Nucleus accumbens (tissue), 56 donors: ENCODE measurements at places on chromosomes 11 and 22.

- DNase-seq = no peak
Measured at GRCh38 chr22:42425989-42426355, 6.2 kb downstream of the NFAM1 start.

DNA sequence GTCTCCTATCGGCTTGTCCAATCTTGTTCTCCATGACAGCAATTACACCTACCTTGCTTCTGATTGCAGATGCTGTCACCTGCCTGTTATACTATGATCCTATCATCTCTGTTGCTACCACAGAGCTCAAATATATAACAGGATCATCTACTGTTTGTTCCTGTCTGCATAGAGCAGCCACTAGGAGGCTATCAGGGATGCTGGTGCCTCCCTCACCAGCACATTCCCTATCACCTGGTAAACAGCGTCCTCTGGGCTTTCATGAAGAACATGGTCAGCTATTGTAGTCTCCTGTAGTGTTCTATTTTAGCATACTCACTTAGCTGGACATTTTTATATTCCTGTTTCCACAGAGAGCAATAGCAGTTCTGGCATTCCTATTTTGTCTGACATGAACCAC lies 87.8 kb upstream of the FAT3 start:
- DNase-seq = no peak

- no peak for DNase-seq
Measured at GRCh38 chr22:49502126-49502826, 325.4 kb downstream of the BRD1 start.

DNA sequence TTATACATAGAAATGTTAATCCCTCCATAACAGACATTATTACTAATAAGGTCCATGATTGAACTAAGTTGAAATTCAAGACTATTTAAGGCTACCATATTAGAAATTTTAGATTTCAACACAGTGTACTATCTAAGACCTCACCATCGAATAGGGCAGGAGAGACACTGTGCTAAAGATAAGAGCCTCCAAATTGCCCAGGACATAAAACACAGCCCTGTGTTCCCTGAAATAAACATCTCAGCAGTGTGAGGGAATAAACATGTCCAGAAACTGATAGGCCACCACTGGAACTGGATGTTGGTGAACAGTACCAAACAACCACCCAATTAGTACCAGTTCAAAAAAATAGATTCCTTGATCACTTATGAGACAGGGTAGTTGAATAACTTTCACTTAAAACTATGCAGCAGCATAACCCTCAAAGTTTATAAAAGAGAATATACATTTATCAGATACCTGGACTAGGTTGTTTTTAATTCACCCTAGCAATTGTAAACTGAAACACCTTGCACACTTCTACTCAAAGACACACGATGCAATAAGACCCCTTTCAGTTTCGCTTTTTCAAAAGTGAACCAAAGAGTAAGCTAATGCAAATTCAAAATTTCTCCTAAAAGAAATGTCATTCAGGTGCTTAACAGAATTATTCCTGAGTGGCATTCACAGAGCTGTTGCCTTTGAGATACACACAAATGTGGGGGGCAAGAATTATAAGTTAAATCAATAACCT lies 34.3 kb downstream of the USP28 start:
- no peak for DNase-seq

GRCh38 chr11:70860888-70861287 lies 391.5 kb downstream of the SHANK2 start:
- no peak for DNase-seq

DNA sequence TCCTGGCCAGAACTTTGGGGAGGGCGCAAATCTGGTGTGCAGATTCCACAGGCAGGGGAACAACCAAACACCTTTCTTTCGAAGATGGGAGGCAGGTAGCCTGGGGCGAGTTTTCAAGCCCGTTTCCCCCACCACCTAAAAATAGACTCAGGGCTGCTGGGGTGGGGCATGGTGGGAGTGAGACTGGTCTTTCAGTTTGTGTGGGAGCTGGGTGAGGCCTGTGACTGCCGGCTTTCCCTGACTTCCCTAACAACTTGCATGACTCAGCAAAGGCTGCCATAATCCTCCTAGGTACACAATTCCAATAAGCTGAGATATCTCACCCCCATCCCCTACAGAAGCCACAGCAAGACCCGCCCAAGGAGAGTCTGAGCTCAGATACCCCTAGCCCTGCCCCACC lies 4.3 kb upstream of the OR5B12 start:
- no peak for DNase-seq

- DNase-seq = no peak
Measured at GRCh38 chr11:19241260-19242178, 774 bp upstream of the E2F8 start.

- DNase-seq = no peak
Measured at GRCh38 chr22:31271485-31271884, 20.8 kb downstream of the PIK3IP1 start.

DNA sequence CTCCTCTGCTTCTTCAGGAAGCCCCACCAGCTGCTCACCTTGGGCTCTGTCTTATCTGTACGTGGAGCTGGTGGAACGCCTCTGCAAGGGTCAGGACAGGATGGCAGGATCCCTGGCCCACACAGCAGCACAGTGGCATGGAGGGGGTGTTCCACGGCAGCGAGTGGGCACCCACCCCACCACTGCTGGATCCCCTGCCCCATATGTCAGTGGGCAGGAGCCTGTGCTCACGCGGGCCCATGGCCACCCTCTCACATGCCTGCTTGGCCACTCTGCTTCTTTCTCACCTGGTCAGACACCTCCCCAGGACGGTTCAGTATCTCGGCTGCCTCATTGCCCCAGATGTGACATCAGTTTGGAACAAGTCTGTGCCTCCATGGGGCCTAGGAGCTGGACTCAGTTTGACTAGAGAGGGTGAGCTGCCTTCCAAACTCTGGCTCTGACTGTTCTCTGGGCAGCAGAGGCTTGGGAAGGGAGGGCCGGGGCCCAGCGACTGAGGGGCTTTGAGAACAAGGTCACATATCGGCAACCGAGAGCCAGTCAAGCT lies 98.1 kb upstream of the LMO1 start:
- no peak for DNase-seq

DNA sequence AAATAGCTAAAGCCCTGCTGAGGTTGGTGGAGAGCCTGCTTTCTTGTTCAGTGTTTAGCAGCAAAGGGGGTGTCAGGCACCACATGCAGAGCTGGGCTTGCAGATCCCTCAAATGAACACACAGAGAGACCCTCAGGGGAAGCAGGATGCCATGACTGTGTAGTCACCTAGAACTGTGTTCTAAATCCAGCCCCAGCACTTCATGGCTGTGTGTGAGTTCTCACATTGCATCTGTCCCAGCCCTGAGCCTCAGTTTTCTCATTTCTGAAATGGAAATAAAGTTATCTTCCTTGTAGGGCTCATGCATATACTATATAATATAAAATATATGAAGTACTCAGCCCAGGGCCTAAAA lies 47.1 kb downstream of the CWC15 start:
- no peak for DNase-seq

- peak; percentile 82 for DNase-seq
Measured at GRCh38 chr11:45371251-45372115, 85.3 kb upstream of the SYT13 start.

- DNase-seq = no peak
Measured at GRCh38 chr11:133833898-133834681, 11.2 kb downstream of the SPATA19 start.

GRCh38 chr22:43897751-43898261 lies 6.0 kb upstream of the PNPLA5 start:
- no peak for DNase-seq

DNA sequence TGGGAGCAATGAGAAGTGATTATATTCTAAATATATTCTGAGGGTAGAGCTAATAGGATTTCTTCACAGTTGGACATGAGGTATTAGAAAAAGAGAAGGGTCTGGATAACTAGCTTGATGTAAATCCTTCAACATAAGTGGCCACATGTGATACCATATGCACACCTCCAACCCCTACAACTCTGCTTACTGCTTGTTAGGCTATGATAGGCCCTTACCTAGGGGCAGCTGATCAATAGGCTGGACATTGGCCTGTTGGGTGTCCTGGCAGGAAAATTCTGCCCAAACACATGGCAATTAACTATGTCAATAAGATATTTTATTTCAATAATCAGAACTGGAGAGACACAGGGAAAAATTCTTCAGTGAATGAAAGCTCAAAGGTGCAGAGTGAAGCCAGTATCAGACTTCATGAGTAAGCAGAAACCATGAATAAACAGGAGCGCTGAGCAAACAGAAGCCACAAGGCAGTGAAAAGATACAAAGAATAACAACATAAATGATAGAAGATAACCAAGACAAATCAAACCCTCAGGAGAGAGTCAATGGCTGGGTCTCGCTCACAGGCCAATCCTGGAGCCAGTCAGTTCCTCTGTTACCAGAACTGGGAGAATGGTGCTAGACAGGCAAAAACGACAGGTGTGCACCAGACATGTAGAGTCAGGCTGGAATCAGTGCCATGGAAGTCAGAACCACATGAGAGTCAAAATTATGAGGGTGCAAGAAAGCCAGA lies 46.3 kb upstream of the PSMA1 start:
- DNase-seq = no peak

DNA sequence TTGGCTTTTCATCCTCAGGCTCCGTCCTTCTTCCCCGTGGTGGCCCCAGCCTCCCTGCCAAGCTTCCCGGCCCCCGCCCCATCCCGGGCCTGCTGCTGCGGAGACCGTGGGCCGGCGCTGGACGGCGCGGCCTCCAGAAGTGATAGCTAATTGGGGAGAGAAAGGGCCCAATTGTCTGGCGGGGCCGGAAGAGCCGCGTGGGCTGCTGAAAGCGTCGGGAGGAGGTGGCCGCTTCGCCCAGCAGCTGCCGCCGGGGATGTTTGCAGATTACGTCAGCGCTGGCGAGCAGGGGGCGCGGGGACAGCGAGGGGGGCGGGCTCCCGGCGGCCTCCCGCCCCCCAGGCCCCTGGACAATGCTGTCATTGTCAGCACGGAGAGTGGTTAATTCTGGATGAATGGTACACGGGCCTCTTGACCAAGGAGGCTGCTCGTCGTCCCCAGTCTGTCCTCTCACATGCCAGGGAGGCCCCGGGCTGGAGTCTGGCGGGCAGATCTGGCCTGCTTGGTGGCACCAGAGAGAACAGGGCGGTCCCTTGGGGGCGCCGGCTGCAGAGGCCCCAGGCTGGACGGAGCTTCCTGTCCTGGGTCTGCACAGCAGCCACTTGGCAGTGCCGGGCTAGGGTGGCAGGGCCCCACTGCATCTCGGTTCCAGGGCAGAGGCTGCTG lies 1.6 kb downstream of the SMIM38 start:
- peak; percentile 81 for DNase-seq

DNA sequence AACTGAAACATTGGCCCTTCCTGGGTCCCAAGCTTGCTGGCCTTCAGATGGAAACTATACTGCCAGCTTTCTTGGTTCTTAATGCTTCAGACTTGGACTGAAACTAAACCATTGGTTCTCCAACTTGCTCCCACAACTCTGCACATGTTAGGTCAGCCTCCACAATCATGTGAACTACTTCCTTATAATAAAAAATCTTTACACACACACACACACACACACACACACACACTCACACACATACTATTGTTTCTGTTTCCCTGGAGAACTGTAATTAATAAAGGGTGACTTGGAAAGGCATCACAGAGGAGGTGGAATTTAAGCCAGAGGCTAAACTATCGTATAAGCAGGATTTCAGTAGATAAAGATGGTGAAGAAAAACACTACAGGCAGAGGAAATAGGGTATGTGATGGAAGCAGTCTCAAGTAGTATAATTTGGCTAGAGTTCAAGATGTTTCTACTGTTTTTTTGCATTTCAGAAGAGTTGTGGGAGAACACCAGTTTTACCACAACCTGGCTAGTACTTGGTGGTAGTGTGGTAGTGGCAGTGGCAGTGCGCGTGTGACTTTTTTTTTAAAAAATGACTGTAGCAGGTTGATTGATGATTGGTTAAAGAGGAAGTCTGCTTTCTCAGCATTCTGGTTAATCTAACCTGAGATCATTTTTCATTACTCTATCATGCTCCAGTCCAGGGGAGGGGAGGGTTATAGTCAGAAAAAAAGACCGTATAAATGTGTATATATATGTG lies 70.1 kb downstream of the PDE3B start:
- DNase-seq = no peak

GRCh38 chr11:92838759-92839310 lies 130.6 kb upstream of the MTNR1B start:
- DNase-seq = no peak

DNA sequence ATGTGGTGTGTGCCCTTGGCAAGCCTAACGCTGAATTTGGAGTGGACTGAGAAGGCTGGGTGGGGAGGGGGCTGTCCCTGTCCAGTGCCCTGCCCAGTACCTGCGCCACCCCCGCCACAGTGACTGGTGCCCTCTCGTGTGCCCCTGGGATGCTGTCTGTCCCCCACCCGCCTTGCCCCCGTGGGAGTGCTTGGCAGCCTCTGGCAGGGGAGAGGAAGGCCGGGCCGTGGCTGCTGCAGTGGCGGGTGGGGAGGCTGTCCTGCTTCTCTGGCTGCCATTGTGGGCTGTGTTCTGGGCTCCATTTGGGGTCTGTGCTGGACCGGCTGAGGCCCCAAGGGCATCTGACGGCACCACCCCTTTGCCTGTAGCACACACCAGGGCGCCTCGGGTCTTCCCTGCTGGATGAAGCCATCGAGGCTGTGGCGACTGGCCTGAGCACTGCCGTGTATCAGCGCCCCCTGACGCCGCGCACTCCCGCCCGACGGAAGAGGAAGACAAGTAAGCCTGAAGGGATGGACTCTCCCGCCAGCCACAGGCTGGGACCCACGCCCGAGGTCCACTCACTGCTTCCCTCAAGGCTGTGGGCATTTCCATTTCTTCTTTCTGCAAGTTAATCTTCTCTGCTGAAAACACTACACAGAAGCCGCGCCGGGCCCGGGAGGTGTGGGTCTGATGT lies 17.6 kb downstream of the IRF7 start:
- DNase-seq = no peak

DNA sequence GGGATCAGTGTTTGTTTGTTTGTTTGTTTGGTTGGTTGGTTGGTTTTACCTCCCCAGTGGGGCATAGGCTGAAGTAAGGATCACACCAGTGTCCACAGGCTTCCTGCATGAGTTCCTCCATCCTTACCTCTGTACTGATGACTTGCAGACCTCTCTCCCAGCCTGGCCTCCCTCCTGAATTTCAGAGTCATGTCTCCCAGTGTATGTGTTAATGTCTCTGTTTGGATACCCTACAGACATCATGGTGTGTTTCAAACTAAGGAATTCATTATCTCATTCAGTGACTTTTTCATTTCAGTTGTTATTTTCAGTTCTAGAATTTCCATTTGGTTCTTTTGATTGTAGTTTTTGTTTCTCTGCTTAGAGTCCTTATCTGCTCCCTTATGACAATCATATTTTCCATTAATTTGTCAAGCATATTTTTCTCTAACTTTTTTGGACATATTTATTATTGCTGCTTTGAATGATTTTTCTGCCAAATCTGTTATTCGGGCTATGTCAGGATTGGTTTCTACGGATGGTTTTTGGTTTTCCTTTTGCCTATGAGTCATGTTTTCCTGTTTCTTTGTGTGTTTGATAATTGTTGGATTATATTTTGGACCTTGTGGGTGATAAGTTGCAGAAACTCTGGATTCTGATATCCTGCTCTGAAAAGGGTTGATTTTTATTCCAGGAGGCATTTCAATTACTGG lies 23.6 kb downstream of the MYEOV start:
- no peak for DNase-seq

DNA sequence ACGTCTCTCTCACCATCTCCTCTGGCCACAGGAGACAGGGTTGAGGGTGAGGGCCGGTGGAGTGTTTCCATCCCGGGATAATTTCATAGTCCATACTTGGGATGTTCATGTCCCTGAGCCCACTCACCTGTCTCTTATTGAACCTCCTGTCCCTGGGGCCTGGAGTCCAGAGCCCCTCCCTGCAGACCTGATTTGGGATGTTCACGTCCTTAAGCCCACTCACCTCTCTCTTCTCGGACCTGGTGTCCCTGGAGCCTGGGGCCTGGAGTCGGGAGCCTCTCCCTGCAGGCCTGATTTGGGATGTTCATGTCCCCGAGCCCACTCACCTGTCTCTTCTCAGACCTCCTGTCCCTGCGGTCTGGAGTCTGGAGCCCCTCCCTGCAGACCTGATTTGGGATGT lies 868.2 kb downstream of the BRD1 start:
- no peak for DNase-seq
